ENCODE measurements at places on chromosomes 7 and 10. TPM values are rescaled to one million over a fixed set of nuclear protein-coding genes. Genes with fewer than 3 reads are reported as not detected.

DNA sequence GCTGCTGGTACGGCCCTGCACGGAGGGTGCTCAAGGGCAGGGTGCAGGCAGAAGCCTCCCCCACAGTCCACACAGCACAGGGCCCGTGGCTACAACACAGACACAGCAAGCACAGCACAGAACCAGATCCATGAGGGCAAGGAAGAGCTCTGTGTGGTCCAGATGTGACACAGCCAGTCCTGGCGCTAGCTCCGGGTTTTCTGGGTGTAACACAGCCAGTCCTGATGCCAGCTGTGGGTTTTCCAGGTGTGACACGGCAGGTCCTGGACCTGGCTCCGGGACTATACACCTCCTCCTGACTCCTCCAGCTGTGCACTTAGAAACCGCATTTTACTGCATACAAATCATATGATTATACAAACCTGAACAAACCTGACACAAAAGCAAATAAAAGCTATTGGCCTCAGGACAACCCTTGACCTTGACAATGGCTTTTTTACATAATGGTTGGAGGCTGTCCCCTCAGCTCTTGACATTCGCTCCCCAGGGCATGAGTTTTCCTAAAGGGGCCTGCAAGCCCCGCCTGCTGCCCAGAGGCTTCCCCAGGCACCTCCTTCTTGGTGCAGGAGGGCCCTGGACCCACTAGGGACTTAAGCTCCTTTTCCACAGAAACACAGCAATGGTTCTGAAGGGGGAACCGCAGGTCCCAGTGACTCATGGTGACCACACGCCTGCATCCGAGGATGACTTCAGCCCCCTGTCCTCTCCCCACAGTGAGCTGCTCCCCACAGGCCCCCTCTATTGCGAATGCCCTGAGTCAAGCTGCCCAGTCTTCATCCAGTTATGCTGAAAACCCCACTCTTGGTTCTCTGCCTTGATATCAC lies 209.6 kb downstream of the PTPRN2 start:
- no peak for DNase-seq

GRCh38 chr10:106947643-106948042 lies 216.9 kb downstream of the SORCS1 start:
- no peak for DNase-seq

GRCh38 chr10:22183771-22184461 lies 33.9 kb downstream of the EBLN1 start:
- DNase-seq, result no peak

DNA sequence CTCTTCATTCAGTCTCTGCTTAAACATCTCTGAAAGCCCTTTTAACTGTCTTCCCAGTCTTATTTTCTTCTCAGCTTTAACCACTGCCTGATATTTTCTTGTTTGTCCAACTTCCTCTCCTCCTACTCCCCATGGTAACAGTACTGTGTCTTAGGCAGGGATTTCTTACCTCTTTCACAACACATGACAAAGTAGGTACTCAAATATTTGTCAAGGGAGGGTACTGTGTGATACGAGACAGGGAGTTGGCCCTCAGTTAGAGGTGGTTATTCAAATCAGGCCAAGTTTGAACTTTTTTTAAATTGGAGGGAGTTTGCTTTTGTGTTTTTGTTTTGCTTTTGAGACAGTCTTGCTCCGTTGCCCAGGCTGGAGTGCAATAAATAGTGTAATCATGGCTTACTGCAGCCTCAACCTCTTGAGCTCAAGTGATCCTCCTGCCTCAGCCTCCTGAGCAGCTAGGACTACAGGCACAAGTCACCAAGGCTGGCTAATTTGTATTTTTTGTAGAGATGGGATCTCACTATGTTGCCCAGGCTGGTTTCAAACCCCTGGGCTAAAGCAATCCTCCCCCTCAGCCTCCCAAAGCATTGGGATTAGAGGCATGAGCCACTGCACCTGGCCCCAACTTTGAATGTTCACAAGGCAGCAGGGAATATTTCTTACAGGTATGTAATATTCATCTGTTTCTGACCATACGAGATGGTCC lies 2.5 kb upstream of the KPNA7 start:
- no peak for DNase-seq

DNA sequence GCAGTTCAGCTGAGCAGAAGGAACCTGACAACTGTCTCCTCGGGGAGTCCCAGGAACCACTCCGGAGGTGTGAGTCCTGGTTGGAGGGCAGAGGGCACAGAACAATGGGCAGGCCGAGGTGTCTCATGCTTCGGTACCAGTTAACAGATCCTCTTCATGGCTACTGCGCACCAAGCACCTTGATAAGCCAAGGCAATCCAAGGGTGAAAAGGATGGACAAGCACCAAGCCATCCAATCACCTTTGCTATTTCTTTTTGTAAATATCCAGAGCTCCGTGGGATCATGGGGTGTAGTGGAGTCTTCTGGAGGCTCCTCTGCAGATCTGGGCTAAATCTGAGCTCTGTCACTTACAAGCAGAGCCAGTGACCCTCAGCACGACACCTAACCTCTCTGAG lies 233.5 kb downstream of the WDR11 start:
- no peak for DNase-seq

DNA sequence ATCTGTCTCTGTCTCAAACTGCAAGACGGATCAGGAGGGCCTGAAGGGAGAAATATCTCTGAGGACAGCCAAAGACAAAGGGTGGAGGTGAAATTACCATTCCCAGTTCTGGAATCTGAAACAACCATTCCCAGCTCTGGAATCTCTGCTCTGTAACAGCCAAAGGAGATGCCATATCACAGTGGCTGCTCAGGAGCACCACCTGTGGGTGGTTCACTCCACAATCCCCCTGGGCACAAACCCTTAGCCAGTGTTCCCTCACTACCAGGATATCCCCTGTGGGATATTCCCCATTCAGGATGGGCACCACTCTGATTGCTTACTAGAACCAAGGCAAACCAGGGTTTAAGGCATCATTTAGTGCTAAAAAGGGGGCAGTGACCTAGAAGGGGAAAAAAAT lies 199.0 kb downstream of the HTR7 start:
- DNase-seq, result no peak

The AASS gene
- total RNA-seq, result 15.9 TPM
